ENCODE measurements at places on chromosomes 2 and 18.

DNA sequence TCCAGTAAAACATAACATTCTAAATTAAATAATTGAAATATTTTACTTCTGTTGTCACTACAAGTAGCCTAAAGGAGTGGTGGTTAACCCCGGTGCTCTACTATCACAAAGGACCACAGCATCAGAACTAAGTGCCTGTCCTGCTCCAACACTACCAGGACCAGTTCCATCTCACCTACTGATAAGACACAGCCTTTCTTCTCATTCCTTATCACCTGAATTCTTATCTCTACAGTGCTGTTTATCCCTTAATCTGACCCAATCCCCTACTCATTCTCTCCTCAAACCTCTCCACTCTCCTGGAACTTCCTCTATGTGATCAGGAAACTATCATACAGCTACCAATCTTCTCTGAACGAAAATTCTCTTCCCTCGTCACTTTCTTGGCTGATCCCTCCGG, 80.2 kb downstream of the ITSN2 start:
- no peak for DNase-seq

GRCh38 chr2:38598991-38599295, 3.8 kb downstream of the HNRNPLL start:
- DNase-seq: no peak

- DNase-seq: no peak
Observed at GRCh38 chr2:227374158-227374557, 4.9 kb downstream of the TM4SF20 start.

DNA sequence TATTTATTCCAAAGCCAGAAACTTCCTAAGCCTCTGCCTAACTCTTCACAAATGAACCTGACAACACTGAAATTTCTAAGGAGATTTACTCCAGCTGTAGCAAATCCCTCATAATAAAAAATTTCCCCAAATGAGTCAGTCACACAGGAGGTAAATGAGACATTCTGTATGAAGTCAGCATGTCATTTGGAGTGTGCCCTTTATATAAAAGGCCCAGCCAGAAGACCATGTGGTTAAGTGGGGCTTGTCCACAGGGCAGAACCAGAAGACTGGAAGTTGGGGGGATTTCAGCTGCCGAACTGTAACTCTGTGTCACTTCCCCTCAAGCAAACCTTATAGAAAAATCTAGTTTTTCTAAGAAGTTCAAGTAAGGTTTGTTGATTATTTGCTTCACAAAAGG, 30.2 kb downstream of the NRP2 start:
- no peak for DNase-seq

DNA sequence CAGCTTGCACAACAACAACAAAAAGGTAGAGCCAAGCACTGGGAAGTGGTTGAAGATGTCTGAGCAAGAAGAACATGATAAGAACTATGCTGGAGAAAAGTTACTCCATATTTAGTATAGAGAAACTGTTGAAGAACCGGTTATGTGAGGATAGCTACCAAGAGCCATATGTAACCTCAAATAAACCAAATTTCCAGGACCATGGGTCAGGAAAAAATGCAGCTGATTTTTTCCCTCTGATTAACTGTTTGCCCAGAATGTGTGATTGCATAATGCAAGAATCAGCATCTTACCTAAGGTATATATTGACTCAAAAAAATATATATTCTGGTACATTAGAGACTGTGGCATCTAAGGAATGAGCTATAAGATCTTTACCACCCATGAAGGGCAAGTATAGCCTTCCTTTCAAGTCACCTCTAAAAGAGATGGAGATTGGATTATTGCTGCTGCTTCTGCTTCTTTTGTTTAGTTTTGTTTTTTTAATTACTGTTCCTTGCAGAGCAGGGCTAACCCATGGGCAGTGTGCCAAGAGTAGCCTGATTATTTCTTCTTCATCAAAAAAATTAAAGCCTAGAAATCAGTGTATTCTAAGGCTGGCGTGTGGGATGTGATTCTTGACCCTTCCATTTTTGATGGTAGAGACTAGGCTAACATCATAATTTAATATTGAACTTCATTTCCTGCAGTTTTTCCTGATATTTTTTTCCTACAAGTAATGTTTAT, 76.9 kb upstream of the MAP3K20 start:
- no peak for DNase-seq

- DNase-seq: no peak
Observed at GRCh38 chr18:21831413-21831831, 90.8 kb downstream of the MIB1 start.

GRCh38 chr2:176118601-176119339, 2.2 kb downstream of the HOXD10 start:
- peak; percentile 5 for DNase-seq

- no peak for DNase-seq
Observed at GRCh38 chr2:63789338-63790020, 52.2 kb upstream of the UGP2 start.

DNA sequence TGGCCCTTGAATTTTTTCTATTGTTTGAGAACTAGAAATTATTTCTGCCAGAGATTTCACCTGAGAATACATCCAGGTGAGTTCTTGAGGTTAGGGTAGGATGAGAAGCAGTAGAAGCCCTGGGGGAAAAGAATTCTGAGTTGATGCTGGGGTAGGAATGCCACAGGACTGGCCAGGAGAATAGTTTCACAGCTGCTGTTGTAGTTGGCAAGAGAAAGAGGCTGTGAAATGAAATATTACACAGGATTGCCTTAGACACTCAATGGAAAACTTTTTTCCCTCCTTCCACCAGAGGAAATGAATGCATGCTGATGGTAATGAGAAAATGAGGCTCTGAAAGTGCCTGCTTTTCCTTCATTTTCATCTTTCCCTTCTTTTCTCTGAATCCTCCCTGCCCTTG, 54.6 kb downstream of the PRKCE start:
- no peak for DNase-seq

- DNase-seq: no peak
Observed at GRCh38 chr2:95071856-95072255, 46.3 kb downstream of the MAL start.

- no peak for DNase-seq
Observed at GRCh38 chr18:70284976-70285620, 3.7 kb upstream of the SOCS6 start.

GRCh38 chr18:1564793-1565192, 660.1 kb downstream of the ADCYAP1 start:
- no peak for DNase-seq

DNA sequence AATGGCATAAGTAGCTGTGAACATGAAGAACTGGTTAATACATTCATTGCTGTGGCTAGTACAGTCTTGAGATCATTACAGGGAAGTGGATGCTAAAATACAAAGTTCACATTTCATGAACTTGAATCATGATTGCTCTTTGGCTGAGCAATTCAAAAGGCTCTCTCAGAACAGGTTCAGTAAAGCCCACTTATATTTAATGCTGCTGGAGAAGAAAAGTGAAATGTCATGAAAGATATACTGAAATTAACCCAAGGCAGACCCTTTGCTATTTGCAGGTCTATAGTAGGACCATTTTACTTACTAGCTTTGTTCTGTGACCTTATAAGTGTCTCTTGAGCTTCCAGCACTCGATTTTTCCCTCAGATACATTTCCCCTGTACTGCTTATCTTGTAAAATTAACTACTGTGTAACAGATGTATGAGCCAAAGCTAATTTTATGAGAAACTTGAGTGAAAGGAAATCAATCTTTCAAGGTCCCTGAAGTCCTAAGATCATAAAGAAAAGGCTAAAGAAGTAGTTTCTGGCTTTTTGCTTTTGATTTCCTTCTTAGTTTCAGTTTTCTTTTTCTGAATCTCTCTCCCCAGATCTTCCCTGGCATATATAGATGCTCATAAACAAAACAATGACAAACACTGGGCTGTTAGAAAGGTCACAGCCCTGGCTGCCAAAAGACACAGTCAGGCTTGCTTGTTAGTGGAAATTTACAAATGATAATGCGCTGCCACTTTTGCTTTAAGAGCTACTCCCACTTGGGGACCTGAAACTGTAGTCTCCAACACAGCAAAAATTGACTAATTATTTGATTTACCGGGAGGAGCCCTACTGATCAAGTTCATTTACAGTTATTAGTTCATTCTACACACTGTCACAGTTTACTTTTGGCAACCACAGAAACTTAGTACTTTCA, 132.7 kb upstream of the XPO1 start:
- no peak for DNase-seq

- no peak for DNase-seq
Observed at GRCh38 chr2:52097071-52097470, 1065.1 kb upstream of the NRXN1 start.

DNA sequence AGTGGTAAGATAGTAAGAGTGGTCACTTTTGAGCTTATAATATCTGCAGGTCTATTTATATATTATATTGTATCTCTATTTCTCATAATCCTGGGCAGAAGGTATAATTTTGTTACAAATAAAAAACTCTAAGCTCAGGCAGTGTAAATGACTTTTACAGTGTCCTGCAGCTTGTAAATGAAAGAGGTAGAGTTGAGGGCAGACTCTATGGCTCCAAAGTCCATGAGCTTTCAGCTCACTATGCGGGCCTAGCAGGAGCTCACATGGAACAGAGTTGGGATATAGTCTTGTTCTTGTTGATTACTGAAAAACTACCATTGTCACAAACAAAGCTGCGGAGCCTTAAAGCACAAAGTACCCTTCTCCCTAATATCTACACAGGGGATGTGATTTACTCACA, 361.4 kb downstream of the LNPK start:
- DNase-seq: no peak

DNA sequence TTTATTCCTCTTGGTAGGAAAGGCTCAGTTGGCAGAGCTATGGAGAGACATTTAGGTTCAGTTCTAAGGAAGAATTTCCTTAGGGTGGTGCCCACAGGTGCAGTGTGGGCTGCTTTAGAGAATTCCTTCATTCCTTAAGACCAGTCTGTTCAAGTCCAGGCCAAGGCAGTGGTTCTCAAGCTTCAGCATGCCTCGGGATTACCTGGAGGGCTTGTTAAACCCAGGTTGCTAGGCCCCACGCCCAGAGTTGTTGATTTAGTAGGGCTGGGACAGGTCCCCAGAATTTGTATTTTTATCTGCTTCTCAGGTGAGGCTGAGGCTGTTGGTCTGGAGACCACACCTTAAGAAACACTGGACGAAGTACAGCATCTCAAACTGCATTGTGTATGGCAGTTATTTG, 68.9 kb downstream of the CERS6 start:
- no peak for DNase-seq

GRCh38 chr2:128619471-128620325, 301.0 kb upstream of the HS6ST1 start:
- DNase-seq: no peak

DNA sequence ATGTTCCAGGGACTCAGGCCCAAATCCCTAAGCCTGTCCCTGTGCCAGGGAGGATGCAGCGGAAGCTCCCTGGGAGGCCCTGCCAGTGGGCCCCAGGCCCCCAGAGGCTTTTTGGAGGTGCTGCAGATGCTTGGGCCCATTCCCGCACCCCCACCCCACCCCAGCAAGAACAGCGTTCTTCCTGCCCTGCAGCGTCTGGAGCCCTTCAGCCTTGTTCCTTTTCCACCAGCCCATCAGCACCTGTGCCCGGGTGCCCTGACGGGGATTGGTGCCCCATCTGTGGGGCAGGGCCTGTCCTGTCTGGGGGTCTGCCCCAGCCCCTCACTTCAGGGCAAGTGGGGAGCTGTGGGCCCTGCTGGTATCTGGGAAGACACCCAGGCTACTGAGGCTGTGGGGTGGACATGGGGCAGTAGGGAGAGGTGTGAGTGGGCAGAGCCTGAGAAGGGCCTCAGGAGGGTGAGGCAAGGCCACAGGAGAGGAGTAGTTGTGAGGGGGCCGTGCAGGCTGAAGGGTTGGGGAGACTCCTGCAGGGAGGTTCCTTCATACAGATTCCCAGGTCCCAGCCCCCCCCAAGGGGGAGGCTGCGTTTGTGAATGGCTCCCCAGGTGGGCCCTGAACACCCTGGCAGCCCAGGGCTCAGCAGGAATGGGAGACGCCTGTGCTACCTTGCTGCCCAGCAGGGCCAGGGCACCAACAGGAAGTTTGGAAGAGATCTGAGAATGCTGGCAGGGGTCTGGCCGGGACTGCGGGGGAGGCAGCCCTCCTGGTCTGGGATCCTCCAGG, 2.4 kb downstream of the RNPEPL1 start:
- DNase-seq: no peak

GRCh38 chr18:623761-624620, 27.2 kb downstream of the CLUL1 start:
- peak; percentile 29 for DNase-seq

DNA sequence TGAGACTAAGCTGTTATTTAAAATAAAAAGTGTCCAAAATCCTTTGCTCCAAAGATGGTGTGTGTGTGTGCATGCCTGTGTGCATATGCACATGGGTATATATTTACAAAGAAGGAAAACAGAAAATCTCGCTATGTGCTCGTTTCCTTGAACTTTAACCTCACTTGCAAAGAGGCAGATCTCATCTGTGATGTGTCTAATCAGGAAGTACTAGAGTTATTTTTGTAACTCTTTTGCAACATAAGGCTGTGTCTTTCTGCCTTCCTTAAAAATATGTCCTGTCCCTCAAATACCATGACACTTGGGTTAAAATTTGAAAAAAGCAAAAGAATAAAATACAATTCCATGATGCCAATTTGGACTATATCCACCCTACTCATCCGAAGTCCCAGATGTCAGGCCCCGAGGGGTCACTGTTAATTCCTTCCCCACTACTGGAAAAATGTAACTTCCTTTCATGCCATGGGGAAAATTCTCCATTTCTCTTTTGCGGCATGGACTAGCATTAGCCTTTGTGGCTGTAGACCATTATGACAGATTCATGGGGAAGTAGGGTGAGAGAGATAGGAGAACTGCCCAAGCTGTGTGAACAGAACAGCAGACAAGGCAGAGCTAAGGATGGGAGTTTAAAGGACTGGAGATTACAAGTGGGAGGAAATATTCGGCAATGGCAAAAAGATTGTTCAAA, 191.3 kb downstream of the MYO1B start:
- no peak for DNase-seq

- DNase-seq: no peak
Observed at GRCh38 chr18:40769786-40770185, 1185.2 kb upstream of the PIK3C3 start.

DNA sequence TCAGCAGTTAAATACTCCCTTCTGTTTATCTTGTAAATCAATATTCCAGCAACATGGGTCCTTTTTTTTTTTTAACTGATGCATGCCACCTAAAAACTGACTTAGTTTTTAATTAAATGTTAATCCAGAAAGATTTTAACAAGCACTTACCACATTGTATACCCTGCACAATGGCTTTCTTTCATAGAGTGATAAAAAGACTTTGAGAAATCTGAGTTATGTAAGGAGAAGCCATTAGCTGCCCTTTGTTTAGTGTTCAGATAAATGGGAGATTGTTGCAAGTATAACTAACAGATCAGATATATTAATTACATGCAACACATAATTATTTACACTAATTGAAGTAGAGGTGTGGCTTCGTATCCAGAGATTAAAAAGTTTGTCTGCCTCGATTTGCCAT, 22.7 kb upstream of the NFATC1 start:
- no peak for DNase-seq
